ENCODE measurements at places on chromosomes 13 and 19.
A peak's percentile ranks its signal among the peaks of the same experiment; 100 is the strongest.

DNA sequence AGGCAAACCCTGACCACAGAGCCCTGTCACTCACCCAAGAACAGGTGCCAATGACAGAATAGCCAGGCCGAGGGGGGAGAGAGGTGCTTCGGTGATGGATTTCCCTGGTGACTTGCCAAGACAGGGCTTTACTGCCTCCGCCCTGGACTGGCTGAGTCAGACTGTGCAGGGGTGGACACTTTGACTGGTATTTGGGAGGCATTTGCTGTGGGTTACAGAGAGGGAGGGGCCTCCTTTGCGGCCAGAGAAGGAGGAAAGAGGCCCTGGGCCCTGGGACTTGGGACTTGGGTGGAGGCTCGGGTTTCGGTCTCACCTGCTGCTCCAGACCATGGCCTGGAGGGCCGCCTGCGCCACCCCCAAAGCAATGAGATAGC lies 4.6 kb upstream of the EPS8L1 start:
- no peak for DNase-seq

DNA sequence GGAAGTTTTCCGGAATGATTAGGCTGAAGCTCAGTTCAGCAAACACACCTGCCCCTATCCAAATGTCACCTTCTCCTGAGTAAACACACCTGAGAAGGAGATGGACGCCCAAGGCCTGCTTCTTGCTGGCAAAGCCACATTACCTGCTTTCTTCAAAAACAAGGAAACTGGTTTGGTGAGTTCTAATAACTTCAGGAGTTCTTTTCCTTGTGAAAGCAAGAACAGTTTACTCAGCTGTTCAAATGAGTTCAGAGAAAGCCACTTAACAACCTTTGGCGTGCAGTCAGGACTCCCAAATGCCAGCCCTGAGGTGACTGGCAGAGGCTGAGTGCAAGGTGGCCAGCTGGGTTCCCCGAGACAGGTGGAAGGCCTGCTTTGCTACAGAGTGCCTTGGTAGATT lies 160.5 kb downstream of the STK24 start:
- no peak for DNase-seq

DNA sequence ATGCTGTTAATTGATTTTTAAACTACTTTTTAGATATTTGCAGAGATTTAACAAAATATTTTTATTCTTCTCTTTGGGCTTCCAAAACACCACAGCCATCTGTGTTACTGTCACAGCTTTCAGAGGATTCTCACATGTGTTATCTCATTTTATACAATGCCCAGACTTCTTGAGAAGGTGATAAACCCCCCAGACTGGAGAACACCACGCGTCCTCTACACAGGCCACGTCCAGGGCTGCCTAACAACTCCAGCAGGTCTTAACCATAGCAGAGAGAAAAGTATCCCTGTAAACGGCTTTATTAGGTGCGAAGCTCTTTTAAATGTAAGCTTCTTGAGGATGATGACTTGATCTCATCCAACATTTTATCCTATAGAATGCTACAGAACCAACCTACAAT lies 2.0 kb downstream of the GPR183 start:
- no peak for DNase-seq

DNA sequence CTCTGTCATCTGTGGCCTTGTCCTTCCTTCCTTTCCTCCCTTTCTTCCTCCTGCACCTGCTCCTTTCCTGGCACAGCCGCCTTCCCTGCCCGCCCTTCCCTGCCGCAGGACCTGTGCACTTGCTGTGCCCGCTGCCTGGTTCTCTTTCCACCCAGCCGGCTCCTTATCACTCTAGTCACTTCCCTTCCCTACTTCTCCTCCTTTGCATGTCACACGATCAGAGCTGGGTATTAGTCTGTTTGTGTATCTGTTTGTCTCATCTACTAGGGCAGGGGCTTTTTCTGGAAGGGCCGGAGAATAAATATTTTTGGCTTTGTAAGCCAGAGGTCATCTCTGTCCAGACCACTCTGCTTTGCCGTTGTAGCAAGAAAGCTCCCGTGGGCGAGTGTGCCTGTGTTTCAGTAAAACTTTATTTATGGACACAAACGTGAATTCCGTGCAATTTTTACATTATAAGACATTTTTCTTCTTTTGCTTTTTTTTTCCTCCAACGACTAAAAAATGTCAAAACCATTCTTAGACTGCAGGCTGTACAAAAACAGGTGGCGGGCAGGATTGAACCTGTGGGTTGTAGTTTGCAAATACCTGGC lies 6.1 kb downstream of the KDM4B start:
- no peak for DNase-seq

DNA sequence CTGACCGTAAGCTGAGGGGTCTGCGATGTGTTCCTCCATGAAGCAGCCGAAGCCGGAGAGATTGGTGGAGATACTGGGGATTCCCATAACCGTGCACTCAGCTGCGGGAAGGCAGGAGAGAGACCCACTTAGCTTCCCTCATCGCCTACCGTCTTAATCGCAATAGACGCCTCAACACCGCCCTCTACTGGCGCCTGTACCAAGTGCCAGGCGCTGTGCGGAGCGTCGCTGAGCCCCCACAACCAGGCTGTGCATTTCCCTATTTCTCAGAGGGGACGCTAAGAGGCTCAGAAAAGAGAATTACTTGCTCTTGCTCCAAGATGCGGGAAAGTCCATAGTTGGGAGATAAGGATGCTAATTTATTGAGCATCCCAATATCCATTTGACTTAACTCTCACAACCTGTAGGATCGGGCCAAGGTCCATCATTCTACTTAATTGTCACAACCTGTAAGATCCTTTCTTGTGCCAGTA lies 5.8 kb downstream of the FTL start:
- DNase-seq = peak; percentile 69
